CD4-positive, alpha-beta T cell (primary cell): ENCODE measurements at places on chromosomes 1 and 21.
A peak's percentile ranks its signal among the peaks of the same experiment; 100 is the strongest.

DNA sequence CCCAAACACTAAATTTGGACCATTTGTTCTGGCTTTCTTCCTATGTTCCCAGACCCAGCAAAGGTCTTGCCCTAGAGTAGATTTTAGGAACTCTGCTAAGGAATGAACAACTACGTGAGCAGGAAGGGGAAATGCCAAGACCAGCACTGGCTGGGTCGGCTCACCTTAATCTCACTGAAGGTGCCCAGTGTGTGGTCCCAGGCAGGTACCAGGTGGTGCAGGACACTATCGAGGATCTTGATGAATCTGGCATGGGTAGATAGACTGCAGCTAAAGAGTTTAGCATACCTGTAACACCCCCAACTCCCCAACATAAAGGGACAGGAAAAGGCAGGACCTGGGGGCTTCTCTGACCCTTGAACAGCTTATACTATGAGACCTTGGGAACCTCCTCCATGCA, 3.0 kb downstream of the HECTD3 start:
- peaks cover 63% of the 10 kb centered on the region for H3K36me3 ChIP-seq
- peaks cover 46% of the 10 kb centered on the region for H3K4me1 ChIP-seq
- DNase-seq, result no peak
- H3K4me3 ChIP-seq, result no peak overlapping the region

DNA sequence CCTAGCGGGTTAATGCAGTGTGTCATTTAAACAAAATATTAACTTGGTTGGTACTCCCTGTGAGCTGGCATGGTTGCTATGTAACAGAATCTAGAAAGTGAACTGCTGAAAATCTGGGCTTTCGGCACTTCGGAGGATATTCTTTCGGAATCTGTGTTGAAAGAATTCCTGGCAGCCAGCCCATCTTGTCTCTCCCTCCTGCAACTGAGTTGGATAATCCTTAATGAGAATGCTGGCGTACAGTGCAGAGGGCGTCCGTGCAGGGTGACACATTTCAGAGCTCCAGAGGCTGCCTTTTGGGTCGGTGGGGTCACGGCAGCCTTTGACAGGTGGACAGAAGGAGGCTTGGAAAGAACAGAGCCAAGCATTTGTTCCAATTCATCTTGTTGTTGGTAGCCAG, 3.7 kb downstream of the KAZN start:
- H3K27me3 ChIP-seq, result peaks cover 40% of the 10 kb centered on the region
- no peak for DNase-seq
- H3K36me3 ChIP-seq, result no peaks in the 10 kb centered on the region
- H3K4me1 ChIP-seq, result no peaks in the 10 kb centered on the region

GRCh38 chr1:10768552-10768951, 27.9 kb downstream of the CASZ1 start:
- H3K4me3 ChIP-seq, result no peak overlapping the region
- no peaks in the 10 kb centered on the region for H3K36me3 ChIP-seq
- no peak for DNase-seq
- no peaks in the 10 kb centered on the region for H3K4me1 ChIP-seq

DNA sequence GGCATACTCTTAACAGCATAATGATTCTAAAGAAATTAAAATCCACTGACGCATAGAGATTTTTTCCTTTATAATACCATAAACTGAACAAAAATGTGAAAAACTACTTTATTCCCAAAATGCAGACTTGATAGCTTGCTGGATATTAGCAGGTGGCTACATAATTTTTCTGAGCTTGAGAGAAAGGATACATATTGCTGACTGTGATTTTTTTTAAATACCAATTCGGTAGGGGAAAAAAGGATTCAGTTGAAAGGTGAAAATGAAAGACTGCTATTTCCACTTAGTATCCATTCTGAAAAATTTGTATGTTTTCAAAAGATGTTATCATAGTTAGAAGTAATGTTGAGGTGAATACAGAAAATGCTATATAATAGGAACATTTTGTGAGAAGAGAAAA, 90.0 kb upstream of the MAP1LC3C start:
- H3K4me3 ChIP-seq, result no peak overlapping the region
- no peaks in the 10 kb centered on the region for H3K36me3 ChIP-seq
- DNase-seq, result no peak
- no peaks in the 10 kb centered on the region for H3K27me3 ChIP-seq

- H3K36me3 ChIP-seq, result no peaks in the 10 kb centered on the region
- H3K27me3 ChIP-seq, result no peaks in the 10 kb centered on the region
- no peak for DNase-seq
- no peak overlapping the region for H3K27ac ChIP-seq
Observed at GRCh38 chr1:108067884-108068540, 103.0 kb upstream of the VAV3 start.

- no peak overlapping the region for H3K27ac ChIP-seq
- H3K4me1 ChIP-seq, result no peaks in the 10 kb centered on the region
- no peaks in the 10 kb centered on the region for H3K36me3 ChIP-seq
- DNase-seq, result no peak
- H3K27me3 ChIP-seq, result no peaks in the 10 kb centered on the region
Observed at GRCh38 chr1:18155881-18156385, 48.3 kb downstream of the IGSF21 start.

DNA sequence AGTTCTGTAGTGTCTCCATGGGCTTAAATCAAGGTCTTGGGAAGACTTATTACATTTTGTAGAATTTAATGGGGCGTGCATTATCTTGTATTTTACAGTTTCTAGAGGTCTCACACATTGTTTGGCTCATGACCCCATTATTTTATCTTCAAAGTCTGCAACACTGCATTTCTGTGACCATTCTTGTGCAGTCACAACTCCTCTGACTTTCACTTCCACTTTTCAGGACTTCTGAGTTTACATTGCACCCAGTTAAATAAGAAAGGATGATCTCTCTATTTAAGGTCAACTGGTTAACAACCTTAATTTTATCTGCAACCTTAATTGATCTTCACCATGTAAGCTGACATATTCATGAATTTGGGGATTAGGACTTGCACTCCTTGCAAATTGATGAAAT, 1186.6 kb downstream of the MRPL39 start:
- no peak for DNase-seq
- no peaks in the 10 kb centered on the region for H3K36me3 ChIP-seq
- H3K4me1 ChIP-seq, result no peaks in the 10 kb centered on the region
- no peak overlapping the region for H3K27ac ChIP-seq
- no peak overlapping the region for H3K4me3 ChIP-seq

DNA sequence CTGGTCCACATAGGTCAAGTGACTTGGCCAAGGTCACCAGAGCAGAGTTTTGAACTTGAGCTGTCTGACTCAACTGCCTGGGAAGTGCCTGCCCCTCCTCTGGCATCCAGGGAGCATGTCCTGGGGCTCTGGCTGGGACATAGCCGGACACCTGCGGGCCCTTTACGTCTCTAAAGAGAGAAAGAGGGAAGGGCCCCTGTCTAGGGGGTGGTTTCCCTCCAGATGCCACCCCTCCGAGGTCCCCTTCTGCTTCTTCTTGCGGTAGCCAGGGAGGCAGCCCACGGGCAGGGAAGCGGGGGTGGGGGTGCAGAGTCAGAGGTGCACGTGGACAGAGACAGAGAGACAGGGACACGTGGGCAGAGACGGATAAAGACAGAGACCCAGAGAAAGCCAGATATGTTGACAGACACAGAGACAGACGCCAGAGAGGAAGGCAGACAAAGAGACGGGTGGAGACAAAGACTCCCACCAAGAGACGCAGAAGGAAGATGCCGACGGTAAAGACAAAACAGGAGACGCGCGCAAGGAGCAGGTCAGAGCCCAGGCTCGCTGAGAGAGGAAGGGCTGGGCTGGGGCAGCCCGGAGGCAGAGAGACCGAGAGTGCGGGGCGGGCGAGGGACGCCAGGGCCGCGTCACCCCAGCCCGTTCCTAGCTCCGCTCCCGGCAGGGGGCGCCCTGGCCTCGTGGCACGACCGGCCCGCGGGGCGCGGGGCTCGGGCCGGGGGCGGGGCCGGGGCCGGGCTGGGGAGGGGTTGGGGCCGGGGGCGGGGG, 458 bp upstream of the ALPL start:
- no peak overlapping the region for H3K27ac ChIP-seq
- H3K4me1 ChIP-seq, result peaks cover 11% of the 10 kb centered on the region
- peaks cover 45% of the 10 kb centered on the region for H3K27me3 ChIP-seq
- DNase-seq, result peak; percentile 25
- peak overlapping the region; percentile 3 for H3K4me3 ChIP-seq

- no peak overlapping the region for H3K27ac ChIP-seq
- DNase-seq, result no peak
- H3K27me3 ChIP-seq, result no peaks in the 10 kb centered on the region
- H3K36me3 ChIP-seq, result no peaks in the 10 kb centered on the region
Observed at GRCh38 chr1:67627906-67628305, 57.1 kb upstream of the GADD45A start.

DNA sequence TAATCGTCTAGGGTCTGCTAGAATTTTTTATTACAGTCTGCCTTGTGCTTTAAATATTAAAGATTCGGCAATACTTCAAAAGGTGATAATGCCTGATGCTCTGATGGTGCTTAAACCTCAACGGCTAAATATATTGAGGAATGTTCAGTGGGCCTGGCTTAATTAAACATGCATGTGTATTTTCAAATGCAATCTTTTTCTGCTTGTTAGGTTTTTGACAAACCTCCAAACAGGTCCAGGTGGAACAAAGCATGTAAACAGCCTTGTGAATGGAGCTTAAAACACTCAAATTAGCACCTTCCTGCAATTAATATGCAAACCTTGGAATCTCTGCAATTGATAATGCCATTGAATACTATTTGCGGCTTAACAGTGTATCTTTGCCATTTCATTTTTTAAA, 334.9 kb downstream of the BARHL2 start:
- no peaks in the 10 kb centered on the region for H3K4me1 ChIP-seq
- H3K27ac ChIP-seq, result no peak overlapping the region
- H3K36me3 ChIP-seq, result no peaks in the 10 kb centered on the region
- no peak for DNase-seq
- H3K27me3 ChIP-seq, result no peaks in the 10 kb centered on the region
- no peak overlapping the region for H3K4me3 ChIP-seq

DNA sequence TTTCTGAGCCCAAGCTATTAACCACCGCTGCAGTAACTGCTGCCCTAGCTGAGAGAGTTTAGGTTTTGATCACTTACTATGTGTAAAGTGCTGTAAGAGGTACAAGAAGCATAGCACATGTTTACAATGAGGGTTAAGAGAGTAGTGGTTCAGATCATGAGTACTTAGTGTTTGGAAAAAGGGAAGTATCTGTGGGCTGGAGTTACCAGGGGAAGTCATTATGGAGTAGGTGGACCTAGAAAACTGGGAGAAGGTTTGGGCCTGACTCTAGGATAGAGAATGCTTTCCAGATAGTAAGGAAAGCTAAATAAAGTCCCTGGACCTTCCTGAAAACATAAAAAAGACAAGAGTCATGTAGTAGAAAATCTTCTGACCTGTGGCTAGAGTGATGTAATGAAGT, 149.6 kb upstream of the PLXNA2 start:
- no peaks in the 10 kb centered on the region for H3K36me3 ChIP-seq
- H3K27me3 ChIP-seq, result no peaks in the 10 kb centered on the region
- DNase-seq, result no peak
- H3K4me3 ChIP-seq, result no peak overlapping the region

DNA sequence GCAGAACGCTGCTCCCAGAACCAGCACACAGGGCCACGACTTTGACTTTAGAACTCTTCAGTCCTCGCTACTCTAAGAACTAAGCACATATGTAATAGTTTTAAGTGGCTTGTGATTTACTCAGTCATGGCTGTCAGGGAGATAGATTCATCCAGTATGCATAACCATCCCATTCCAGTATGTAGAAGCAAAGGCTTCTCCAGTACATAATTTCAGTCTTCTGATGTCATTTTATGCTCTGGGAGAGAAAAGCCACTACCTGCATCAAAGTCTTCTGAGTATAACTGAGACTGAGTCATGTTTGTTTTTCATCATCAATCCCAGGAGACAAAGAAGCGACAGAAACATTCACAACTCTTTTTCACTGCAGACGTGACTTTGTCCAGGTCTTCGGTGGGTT, 885.7 kb downstream of the PLA2G4A start:
- DNase-seq, result no peak
- no peaks in the 10 kb centered on the region for H3K4me1 ChIP-seq
- H3K4me3 ChIP-seq, result no peak overlapping the region
- H3K27ac ChIP-seq, result no peak overlapping the region
- H3K36me3 ChIP-seq, result no peaks in the 10 kb centered on the region

- no peak overlapping the region for H3K4me3 ChIP-seq
- no peak for DNase-seq
- no peaks in the 10 kb centered on the region for H3K27me3 ChIP-seq
Observed at GRCh38 chr1:160353223-160353622, 10.0 kb downstream of the NCSTN start.

- no peaks in the 10 kb centered on the region for H3K36me3 ChIP-seq
- H3K4me3 ChIP-seq, result no peak overlapping the region
- H3K4me1 ChIP-seq, result peaks cover 3% of the 10 kb centered on the region
- H3K27me3 ChIP-seq, result peaks cover 5% of the 10 kb centered on the region
- H3K27ac ChIP-seq, result no peak overlapping the region
Observed at GRCh38 chr21:45249626-45250025, 38.1 kb downstream of the POFUT2 start.

DNA sequence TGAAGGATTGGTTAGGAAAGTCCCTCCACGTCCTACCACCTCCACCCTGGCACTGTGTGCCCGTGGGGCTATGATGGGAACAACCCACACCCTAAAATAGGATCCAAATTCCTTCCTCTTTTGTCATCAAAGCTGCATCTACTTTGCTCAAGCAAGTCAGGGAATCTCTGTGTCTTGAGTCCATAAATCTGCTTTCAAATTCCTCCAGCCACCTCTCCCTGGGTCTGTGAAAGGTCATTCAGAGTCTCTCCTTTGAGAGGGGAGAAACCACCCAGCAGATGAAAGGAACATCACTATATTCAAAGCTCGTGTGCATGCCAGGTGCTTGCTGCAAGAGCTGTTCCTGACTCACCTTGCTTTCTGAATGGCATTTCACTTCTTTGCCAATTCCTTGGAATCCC, 243.6 kb downstream of the TM2D1 start:
- H3K27ac ChIP-seq, result no peak overlapping the region
- DNase-seq, result no peak
- no peaks in the 10 kb centered on the region for H3K4me1 ChIP-seq
- no peak overlapping the region for H3K4me3 ChIP-seq

DNA sequence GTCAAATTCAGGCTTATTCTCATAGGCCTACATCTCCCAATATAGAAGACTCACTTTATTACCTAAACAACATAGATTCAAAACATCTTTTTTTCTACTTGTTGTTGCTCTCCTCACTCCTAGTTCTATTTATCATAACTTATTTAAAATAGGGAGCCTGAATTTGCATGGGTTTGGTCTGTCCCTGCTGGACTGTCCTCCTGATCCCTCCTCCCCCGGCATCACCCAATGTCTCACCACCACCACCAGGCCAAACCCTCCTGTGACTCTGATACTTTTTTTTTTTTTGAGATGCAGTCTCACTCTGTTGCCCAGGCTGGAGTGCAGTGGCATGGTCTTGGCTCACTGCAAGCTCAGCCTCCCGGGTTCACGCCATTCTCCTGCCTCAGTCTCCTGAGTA, 31.8 kb upstream of the MYBPHL start:
- H3K36me3 ChIP-seq, result no peaks in the 10 kb centered on the region
- no peak for DNase-seq
- H3K27me3 ChIP-seq, result no peaks in the 10 kb centered on the region
- H3K27ac ChIP-seq, result no peak overlapping the region
